ENCODE measurements at places on chromosomes 12 and 14.
A peak's percentile ranks its signal among the peaks of the same experiment; 100 is the strongest.

DNA sequence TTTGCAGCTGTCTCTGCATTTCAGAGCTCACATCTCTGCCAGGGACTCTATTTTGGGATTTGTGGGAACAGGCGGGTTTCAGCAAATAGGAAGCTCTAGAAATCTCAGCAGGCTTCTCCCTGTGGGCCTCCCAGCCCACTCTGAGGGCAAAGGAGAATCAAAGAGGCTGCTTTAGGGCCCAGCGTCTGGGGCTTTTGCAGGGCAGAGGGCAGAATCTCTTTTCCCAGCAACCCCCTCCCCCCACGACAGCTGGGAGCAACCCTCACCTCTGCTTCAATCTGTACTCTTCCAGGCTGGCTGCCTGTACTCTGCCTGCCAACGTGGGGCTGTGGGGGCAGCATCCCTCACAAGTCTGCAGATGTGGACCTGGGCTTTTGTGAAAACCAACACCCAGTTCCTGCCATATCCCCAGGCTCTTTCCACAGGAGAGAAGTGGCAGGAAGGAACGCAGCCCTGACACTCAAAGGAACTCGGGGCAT lies 529.6 kb upstream of the TBX3 start:
- DNase-seq = no peak

DNA sequence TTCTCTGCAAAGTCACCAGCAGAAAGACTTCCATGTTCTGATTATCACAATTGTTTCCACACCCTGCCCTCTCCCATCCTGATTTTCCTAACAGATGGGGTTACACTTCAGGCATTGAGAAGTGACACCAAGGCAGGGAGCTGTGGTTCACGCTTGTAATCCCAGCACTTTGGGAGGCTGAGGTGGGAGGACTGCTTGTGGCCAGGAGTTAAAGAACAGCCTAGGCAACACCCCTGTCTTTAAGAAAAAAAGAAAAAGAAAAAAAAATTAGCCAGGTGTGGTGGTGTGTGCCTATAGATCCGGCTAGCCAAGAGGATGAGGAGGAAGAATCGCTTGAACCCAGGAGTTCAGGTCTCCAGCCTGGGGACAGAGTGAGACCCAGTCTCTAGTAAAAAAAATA lies 5.2 kb downstream of the PPP1CC start:
- no peak for DNase-seq

GRCh38 chr12:115444346-115444745 lies 760.4 kb upstream of the TBX3 start:
- no peak for DNase-seq

GRCh38 chr14:94373708-94374107 lies 14.7 kb downstream of the SERPINA1 start:
- no peak for DNase-seq

GRCh38 chr12:47990351-47991105 lies 13.7 kb downstream of the COL2A1 start:
- no peak for DNase-seq

- DNase-seq = peak; percentile 75
Measured at GRCh38 chr12:103547929-103548328, 39.1 kb upstream of the STAB2 start.

GRCh38 chr12:31274520-31275300 lies 51.2 kb downstream of the SINHCAF start:
- no peak for DNase-seq

- DNase-seq = no peak
Measured at GRCh38 chr12:59936534-59936933, 340.7 kb downstream of the SLC16A7 start.

DNA sequence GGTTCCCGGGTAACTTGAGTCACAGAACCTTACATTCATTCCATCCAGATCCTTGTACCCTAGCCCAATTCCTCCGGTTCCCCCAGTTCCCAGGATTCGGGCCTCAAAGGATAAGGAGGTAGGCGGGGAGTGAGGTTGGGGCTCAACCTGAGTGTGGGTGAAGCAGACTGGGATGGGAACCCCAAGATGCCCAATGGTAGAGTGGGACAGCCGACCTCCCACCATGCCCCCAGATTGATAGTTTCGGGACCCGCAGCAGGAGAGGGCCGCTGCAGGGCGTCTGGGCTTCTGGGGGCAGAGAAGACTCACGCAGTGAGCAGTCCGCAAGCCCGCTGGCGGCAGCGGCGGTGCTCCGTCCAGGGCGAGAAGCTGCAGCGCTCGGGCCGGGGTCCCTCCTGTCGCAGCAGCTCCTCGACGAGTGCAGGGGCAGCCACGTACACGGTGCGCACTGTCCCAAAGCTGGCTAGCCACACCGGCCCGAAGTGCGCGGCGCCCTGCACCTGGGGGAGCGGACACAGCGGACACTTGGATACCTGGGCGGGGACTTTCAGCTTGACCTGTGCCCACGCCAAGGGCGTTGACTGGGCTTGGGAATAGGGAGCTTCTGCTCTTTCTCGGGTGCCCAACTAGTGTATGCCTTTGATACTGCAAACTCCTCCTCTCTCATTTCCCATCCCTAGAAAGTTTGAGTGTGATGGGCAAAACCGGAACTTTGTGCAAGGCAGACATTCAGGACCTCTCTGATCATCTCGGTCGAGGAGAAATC lies 997 bp downstream of the CYP27B1 start:
- no peak for DNase-seq

- peak; percentile 96 for DNase-seq
Measured at GRCh38 chr12:115163710-115164109, 479.7 kb upstream of the TBX3 start.

DNA sequence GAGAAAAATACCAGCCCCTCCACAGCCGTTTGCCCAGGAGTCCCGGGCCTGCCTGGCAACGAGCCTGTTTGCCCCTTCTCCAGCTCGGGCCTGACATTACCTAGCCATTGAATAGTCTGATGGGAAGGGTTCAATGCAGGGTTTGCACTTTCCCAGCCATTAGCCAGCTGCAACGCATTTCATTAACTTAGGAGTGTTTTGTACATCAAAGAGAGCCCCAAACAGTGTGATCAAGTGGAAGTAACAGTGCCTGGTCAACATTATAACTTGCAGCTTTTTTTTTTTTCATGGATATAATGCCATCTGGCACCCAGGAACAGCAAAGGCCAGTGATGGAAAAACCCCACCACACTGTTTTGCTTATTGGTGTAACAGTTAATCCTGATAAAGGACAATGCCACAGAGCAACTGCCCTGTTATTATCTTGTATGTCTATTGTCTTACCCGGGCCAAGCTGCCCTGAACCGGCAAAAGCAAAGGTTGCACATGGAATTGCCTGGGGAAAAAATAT lies 38.0 kb downstream of the BTG1 start:
- DNase-seq = peak; percentile 14

DNA sequence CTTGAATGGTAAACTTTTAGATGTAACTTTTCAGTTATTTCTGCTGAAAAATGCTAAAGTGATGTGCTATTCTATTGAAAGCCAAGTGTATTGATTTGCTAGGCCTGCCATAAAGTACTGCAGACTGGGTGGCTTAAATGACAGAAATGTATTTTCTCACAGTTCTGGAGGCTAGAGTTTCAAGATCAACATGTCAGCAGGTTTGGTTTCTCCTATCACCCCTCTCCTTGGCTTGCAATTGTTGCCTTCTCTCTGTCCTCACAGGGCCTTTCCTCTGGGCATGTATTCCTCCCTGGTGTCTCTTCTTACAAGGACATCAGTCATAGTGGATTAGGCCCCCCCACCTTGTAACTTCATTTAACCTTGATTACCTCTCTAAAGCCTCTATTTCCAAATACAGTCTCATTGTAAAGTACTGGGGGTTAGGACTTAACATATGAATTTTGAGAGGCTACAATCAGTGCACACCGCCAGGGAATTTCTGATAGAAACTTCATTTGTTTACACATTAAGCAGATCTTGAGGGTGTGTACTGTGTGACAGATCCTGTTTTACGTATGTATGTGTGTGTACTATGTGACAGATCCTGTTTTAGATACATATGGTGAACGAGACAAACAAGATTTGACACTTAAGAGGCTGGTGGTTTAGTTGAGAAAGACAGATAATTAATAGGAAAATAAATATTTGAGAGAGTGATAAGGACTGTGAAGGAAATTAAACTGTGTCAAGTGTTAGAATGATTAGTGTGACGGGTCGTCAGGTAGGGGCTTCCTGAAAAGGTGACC lies 49.5 kb downstream of the ADIPOR2 start:
- DNase-seq = no peak

- no peak for DNase-seq
Measured at GRCh38 chr12:154058-154457, 59.9 kb downstream of the SLC6A12 start.

Data from DMS79 (cell line).